ENCODE measurements at places on chromosomes 11 and 22.

DNA sequence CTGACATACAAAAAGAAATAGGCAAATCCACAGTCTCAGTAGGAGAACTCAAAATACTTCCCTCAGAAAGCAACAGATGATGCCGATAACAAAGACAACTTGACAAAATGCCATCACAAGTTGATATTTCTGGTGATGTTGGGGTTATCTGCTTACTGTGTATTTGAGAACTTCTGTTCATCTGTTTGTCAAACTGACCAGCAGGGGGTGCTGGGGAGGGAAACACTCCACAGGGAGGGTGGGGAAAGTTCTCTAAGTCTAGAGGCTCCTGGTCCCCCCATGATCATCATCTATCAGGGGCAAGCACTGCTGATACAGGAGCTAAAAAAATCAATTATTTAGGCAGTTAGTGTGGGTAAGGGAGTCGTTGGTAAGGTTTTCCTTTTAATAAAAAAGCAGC is 19.2 kb downstream of the GLYATL1 start:
- no peak for DNase-seq

GRCh38 chr11:6717426-6717825 is 34.3 kb upstream of the MRPL17 start:
- DNase-seq: no peak

DNA sequence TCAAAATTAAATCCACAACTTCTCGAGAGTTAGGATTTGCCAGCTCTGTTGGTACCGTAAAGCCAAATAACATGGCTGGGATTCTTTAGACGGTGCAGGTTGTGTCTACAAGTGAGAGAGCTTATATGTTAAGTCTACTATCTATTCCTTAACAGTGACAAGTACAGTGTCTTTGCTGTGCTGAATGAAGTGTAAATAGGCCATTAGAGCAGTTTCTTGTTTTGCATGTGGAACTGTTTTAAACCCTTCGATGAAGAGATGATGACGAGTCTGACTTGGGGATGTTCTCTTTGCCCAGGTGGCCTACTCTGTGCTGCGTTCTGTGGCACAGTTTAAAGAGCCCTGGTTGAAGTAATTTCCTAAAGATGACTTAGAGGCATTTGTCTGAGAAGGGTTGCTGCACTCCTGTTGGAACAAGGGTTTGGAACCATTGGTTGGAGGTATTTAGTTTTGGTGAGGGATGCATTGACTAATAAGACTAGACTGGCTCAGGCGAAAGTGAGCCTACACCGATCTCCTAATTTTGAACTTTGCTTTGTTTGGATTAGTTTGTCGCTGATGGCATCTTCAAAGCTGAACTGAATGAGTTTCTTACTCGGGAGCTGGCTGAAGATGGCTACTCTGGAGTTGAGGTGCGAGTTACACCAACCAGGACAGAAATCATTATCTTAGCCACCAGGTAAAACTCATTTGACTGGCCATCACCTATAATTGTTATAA is 988 bp downstream of the RPS3 start:
- no peak for DNase-seq

GRCh38 chr11:104462341-104462740 is 298.4 kb upstream of the PDGFD start:
- no peak for DNase-seq

DNA sequence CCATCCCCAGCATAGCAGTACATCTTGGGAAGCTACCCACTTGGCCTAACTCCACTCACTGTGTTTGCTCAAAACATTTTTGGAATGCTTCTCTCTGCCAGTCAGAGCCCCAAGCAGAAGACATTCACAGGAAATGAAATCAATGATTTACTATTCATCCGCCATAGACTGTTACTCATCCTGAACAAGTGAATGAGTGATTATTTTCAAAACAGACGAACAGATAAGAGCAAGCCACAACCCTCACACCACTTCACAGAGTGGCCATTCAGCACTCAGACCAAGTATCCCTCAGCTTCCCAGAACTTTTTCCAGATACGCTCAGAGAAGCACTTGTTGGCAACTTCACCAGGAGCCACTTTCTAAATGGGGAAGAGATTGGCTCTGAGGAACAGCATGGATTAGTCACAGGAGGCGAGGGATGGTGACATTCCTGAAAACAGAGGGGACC is 13.0 kb upstream of the UBASH3B start:
- DNase-seq: no peak

DNA sequence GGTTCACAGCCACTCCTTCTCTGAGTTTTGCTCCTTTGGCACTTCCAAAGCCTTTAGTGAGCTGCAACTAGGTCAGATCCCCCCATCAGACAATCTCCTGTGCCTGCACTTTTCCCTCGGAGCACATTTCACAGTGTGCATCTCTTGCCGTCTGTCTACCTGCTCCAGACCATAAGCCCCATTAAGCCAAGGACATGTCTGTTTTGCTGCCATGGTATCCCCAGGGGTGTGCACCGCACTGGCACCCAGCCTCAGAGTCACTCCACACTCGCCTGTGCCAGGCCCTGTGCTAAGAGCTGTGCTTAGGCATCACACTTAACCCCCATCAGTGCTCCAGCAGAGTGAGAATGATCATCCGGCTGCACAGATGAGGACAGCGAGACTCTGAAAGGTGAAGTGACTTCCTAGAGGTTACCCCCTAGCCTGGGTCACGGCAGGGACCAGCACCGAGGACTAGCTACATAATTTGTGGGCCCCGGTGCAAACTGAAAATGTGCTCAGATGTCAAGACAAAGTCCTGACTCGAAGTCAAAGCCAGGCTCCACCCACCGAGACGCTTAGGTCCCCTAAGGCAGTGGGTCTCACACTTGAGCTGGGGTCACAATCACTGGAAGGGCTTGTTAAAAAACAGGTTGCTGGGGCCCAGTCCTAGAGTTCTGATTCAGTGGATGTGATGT is 33.9 kb downstream of the ARRB1 start:
- no peak for DNase-seq

- DNase-seq: no peak
Measured at GRCh38 chr22:29106839-29107238, 34.0 kb downstream of the KREMEN1 start.

DNA sequence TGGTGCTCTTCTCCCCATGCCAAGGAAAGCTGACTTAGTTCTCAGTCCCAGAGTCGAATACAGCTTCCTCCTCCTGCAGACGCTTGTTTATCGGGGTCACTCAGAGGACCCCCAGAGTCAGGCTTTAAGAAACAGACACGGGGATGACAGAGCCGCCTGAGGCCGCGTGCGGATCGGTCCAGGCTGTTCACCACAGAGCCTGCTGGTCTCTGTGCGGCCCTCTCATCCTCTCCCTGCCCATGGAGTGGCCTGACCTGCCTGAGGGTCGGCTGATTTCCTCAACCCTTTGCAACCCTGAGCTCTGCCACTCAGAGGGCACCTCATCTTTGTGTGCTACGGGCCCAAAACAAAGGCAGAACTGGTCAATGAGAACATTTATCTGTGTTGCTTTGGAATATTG is 2.1 kb downstream of the GAL start:
- no peak for DNase-seq

DNA sequence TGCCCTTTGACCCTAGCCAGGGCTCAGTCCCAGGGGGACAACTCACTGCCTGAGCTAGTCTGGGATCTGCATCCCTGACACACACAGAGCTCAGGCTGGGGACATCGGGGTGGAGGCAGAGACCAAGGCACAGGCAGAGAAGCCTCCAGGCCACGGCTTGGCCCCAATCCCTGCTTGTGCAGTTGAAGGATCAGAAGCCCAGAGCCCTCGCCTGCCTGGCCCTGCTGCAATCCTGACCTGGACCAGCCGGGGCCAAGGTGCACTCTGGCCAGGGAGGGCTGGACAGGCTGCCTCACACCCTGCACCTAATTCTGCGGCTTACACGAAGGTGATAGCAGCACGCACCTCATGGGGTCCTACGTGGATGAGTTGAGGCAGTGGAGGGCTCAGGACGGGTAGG is 34.6 kb downstream of the WNT7B start:
- DNase-seq: no peak

- no peak for DNase-seq
Measured at GRCh38 chr11:8019314-8020243, 32.4 kb downstream of the EIF3F start.

DNA sequence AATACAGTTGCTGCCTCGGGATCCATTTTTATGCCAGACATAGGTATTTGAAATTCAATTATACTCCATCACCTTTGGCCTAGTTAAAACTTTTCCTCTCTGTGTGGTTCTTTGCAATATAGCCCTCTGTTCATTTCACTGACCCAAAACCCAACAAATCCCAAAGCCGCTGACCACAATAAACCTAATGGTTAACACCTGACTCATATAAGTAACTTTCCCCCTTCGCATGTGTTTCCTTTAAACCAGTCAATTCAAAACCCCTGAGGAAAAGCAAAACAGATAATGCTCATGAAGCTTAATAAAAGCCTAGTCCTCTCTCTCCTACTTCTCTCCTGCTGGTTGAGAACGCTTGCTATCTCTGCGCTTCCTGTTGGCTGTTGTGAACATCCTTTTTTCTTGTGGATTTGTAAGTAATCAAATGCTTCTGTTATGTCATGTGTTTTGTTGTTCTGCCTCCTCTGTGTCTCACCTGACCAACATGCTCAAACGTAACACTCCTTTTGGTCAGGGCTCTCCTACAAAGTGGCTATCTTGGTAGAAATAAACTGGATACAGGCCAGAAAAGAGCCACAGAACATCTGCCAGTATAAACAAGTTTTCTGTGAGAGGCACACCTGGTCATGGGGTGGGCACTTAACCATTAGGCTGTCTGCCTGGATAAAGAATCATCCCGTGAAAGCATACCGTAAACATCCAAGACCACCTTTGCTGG is 652.6 kb downstream of the METTL15 start:
- no peak for DNase-seq

GRCh38 chr22:37197451-37198257 is 9.6 kb upstream of the C1QTNF6 start:
- DNase-seq: no peak

DNA sequence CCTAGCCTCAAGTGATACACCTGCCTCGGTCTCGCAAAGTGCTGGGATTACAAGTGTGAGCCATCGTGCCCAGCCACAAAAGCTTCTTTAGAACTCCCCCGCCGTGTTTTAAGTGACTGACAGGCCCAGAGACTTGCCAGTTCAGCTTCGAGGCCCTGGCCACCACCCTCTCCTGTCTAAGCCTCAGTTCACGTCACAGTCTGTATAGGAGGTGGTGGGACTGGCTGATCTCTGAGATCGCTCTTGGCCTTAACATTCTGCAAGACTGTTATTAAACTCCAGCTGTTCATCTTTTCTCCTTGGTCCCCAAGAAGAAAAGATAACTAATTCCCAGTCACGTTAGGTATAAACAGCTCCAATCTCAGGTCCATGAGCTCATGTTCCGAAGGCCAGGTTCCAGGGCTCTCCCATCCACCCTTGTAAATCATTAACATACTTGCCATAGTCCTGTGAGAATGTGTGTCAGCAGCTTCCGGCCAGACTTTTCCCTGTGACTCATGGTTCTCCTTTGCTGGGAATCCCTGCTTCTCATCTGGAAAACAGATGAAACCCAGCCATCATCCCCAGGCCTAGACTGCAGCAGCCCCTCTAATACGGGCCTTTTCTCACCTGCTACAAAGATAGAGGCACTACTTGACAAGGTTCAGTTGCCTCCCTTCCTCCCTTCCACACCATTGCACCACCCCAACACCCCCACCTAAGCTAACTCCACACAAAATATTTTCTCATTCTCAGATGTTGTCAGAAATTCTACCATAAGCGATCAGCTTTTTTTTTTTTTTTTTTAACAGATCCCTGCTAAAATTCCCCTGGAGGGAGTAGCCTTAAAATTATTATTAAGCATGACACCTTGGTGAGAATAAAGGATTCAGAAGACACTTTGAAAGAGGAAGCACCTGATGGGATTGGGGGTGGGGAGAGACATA is 5.6 kb upstream of the KIAA0930 start:
- no peak for DNase-seq

DNA sequence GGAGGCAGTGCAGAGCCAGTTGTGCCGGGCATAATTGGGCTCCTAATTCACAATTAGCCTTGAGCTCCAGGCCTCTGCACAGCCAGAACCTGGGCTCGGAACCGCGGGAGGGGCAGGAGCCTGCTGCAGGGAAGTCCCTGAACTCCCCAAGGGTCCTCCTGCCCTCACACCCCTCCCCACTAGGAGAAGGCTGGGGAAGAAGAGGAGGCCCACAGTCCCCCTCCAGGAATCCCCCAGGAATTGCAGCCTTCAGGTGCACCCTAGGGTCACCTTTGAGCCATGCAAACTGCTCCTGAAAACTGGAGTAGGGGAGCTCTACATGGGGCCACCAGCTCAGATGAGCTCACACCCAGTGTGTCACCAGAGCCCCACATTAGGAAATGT is 93.8 kb upstream of the LMO1 start:
- DNase-seq: no peak

GRCh38 chr11:81870815-81871214 is 862.8 kb downstream of the FAM181B start:
- DNase-seq: no peak

DNA sequence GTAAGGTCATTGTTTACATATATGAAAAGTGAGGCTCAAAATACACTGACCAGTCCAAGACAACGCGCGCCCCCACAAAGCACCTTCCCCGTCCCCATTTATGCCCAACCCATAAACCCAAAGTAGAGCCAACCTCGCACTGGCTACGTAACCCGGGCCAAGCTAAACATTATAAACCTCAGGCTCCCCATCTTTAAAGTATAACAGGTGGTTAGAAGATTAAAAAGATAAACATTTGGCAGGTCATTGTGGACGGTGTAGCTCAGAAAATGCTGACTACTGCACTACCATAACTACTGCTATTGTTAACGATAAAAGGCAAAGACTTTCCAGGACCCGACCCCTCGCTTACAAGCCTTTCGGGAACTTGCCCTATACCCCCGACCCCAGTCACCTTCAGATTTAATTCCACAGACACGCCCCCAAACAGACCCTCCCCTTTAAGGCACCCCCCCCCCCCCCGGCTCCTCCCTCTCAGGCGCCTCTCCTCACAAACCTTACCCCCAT is 470 bp downstream of the NUMA1 start:
- no peak for DNase-seq

- no peak for DNase-seq
Measured at GRCh38 chr22:26398741-26399153, 30.3 kb upstream of the ASPHD2 start.

DNA sequence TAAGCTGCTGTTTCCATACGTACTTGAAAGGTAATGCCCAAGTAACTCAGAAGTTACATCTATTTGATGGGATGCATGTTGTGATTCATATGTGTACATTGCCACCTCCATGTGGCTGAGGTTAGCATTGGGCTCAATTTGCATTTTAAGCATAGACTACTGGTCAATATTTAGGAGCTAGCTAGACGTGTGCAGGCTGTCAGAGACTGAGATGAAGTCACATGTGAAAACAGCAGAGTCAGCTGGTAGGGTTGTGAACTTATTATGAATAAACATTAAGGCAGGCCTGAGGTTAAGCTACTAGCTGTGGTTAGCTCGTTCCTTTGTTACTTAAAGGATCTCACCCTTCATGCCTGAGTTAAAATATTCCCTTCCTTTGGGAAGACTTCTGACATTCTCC is 114.5 kb upstream of the MTNR1B start:
- no peak for DNase-seq

Data from esophagus squamous epithelium (tissue), 5 donors.